ENCODE measurements at places on chromosomes 4 and X.

- DNase-seq = no peak
Measured at GRCh38 chr4:107894138-107894603, 37.2 kb upstream of the CYP2U1 start.

DNA sequence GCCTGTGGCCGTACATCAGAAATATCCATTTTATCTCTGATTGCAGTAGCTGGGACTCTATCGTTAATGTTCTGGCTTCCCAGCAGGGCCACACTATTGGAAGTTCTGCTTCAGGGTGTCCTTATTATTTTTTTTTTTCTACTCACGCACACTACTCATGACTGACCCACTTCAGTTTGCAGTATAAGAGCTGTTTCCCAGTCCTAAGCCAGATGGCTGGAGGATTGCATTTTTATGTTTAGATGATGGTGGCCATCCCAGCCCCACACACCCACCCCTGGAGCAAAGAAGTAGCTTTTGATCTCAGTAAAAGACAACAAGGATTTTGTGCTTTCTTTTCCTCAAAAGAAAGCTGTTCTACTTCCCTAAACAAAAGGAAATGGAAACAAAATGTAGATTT lies 557.0 kb upstream of the GALNTL6 start:
- DNase-seq = no peak

DNA sequence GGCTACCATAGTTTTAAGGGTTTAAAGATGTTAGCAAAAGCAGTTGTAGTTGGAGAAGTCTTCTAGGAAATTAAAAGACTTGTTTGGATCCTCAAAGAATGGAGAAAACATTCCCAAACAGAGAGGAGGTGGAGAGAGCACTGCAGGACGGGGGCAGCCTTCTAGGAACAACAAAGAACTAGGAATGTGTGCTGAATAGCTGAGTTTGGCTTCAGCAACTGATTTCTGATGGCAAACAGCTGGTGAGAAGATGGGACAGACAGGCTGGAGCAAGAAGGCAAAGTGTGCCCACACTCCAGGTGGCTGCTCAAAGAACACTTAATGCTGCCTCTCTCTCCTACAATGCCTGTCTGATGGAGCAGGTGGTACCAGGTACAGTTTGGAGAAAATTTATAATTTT lies 1331.1 kb downstream of the ADGRL3 start:
- no peak for DNase-seq

GRCh38 chr4:125013891-125014290 lies 300.9 kb upstream of the FAT4 start:
- no peak for DNase-seq

DNA sequence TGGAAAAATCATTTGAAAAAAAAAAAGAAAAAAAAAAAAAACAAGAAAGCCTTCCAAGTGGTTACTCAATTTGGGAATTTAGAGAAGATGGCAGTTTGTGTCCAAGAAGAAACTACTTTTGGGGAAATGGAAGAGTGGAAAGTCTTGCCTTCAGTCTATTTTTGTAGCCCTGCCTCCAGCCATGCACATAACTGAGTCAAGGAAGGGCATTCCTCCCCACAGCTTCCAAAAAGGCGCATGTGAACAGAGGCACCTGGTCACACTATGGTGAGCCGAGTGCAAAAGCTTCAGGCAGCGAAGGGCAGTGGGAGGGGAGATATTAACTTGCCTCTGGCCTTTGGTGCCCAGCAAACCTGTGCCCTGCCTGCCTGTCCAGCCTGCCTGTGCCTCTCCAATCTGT lies 163.7 kb downstream of the SMIM20 start:
- DNase-seq = no peak

DNA sequence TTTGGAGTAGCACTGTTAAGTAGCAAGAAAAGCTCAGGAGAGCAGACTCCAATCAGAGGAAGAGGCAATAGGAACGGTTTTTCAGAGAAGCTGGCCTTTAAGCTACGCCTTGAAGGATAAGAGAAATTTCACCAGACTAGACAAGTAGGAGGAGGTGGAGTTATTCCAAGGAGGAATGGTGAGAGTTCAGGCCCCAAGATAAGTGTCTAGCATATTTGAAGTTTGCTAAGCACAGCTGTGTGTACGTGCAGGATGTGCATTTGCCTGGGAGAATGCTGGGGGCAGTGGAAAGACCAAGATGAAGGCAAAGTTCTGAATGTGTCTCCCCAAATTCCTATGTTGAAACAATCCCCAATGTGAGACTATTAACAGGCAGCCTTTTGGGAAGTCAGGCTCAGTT lies 91.6 kb downstream of the SOWAHB start:
- no peak for DNase-seq

DNA sequence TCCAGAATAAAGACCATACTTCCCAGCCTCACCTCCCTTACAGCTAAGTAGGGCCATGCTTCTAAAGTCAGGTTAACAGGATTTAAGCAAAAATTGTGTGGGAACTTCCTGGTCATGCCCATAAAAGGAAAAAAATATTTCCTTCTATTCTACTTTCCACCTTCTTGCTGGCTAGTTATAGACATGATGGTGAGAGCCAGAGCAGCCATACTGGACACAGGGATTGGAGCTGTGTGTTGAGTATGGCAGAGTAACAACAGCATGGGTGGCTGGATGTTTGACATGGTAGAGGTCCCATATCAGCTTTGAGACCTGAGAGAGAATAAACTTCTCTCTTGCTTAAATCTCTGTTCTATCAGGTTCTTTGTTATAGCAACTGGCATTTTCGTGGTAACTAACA lies 15.1 kb upstream of the CBR4 start:
- DNase-seq = no peak

- DNase-seq = no peak
Measured at GRCh38 chr4:8862800-8863685, 8.6 kb downstream of the HMX1 start.

GRCh38 chr4:118869808-118870342 lies 18.8 kb upstream of the SYNPO2 start:
- DNase-seq = no peak

DNA sequence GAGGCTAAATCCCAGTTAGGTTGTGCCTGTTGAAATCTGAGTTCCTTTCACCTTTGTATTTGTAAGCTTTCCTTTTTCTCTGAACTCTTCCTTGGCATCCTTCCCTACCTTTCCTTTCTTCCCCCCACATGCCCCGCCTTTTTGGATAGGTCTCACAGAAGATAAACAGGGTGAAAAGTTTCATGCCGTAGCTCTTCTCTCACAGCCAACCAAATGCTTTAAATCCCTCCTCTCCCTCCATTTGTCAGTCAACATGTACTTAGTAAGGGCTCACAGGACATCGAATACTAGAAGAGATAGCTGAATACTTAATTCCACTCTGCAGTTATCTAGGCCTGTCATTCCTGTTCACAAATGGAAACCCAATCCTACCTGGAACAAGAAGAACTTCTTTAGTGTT lies 107.1 kb upstream of the BMPR1B start:
- DNase-seq = no peak

GRCh38 chr4:142443469-142443868 lies 402.6 kb downstream of the INPP4B start:
- no peak for DNase-seq

- DNase-seq = no peak
Measured at GRCh38 chr4:18981234-18981615, 959.7 kb upstream of the LCORL start.

GRCh38 chr4:107808572-107808971 lies 16.2 kb upstream of the SGMS2 start:
- DNase-seq = no peak

DNA sequence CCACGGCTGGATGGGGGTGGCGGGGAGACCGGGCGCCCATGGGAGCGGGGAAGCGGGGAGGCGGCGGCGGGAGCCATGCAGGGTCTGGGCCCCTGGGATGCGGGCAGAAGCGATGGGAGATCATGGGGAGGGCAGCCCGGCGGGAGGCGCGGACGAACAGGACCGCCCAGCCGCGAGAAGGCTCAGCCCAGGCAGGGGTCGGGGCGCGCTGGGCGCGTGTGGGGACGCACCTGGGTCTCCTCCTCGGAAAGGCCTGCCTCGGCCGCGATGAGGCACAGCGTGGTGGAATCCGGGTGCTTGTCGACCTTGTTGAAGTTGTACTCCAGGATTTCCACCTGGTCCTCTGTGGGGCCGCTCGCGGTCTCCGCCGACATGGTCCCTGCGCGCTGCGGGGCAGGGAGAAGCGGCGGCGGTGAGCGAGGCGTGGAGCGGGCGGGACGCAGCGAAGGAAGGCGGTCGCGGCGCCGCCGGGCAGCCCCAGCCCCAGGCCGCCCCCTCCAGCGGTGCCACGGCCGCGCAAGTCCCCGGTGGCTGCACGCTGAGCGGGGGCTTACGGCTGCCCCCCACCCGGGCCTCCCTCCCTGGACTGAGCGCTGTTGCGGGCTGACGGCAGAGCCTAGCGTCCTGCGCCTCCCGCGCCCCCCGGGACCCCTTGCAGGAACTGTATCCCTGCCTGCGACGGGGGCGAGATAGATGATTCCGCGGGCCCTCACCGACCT lies 25.3 kb downstream of the HOPX start:
- no peak for DNase-seq

GRCh38 chr4:130808492-130808891 lies 1712.5 kb downstream of the C4orf33 start:
- no peak for DNase-seq

DNA sequence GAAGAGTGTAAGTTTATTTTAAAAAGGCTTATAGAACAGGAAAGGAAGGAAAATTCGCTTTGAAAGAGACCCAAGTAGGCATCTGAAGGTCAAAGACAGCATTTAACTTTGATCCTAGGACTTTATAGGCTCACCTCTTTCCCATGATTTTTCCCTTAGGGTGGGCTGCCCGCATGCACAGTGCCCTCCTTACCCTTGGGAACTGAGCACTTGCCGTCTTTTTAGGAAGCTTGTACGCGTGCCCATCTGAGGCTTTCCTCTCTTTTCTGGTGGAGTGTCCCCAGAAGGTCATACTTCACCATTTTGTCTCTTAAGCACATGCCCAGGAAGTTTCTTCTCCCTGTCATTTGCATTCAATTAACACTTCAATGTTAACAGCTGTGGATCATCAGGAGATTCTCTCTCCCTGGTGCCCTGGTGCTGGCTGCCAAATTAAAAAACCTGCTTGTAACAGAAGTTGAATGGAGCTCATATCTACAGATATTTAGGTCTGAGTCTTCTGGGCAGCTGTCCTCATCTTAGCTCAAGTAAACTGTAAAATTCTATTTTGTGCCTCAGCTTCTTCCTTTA lies 38.4 kb upstream of the IL9R start:
- DNase-seq = no peak

DNA sequence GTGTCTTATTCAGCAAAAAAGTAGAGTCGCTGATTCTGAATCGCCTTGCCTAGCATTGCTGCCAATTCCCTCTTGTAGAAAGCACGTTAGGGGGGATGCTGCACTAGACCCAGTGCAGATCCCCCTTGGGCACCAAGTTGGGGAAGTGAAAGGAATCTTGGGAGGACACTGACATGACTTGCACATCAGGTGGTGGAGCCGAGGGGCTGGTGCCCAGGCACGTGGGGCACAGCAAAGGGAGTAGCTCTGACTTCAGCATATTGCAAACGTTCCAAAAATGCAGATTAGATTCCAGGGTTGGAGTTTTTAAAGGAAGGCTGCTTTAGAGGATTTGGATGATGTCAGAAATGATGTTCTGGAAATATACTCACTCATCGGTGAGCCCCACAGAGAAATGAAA lies 47.4 kb upstream of the GPM6B start:
- DNase-seq = no peak

DNA sequence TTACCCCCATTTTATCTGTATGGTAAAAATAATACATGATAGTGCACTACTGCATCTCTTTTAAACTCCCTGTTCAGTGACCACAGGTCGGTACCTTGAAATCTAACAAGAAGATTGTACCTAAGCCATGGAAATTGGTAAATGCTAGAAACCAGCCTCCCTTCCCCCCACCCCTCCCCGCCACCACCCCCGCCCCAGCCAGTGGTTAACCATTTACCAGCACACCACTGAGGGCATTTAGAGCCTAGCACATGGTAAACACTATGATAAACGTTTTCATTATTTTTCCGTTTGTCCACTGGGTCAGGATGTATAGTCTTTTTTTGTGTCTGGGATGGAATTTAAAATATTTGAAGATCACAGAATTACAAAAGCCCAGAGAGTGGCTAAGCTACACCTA lies 703 bp upstream of the FTSJ1 start:
- DNase-seq = no peak

All from stimulated activated CD4-positive, alpha-beta T cell treated with anti-CD3 and anti-CD28 coated beads, Interleukin-1b, Interleukin-23, amount 100 ng/mL, for 1 hour (primary cell).